ENCODE measurements at places on chromosomes 4 and X.

DNA sequence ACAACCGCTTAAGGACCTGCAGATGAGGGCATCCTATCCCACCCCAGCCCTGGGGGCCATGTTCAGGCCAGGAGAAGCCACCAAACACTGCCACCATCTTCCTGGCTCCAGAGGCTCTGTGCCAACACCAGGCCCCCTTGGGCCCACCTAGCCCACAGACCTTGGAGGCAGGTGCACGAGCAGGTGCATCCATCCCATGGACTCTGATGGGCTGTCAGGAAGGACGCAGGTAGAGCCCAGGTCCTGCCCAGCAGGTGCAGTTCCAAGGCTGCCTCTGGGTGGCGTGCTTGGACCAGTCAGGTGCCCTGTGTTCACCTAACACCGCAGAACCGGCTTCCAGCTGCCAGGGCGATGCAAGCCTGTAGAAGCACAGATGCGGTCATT lies 22.8 kb upstream of the PDE6B start:
- DNase-seq = peak; percentile 60

- no peak for DNase-seq
Measured at GRCh38 chrX:120857240-120857639, 18.4 kb downstream of the CT47B1 start.

GRCh38 chrX:57134702-57135101 lies 2.5 kb downstream of the SPIN2A start:
- no peak for DNase-seq

- no peak for DNase-seq
Measured at GRCh38 chr4:17398035-17398434, 113.9 kb downstream of the QDPR start.

- DNase-seq = no peak
Measured at GRCh38 chr4:23750125-23750524, 139.7 kb downstream of the PPARGC1A start.

DNA sequence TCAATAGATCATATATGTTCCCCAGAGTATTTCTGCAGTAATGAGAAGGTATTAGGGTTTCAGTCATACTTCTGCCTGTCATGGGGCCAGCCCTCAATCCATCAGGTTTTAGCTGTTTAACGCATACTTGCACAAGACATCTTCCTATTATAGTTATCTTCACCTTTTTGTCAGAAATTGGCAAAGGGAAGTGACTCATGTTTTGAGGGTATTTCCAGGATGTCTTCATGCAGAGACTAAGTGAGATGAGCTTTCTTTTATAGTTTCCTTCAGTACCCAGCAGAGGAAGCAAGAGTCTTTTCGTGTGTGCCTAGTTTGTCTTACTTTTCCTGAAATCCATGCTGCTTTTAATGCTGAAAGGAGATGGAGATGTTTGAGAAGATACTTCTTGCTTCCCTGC lies 9.5 kb downstream of the CSTF2 start:
- no peak for DNase-seq

DNA sequence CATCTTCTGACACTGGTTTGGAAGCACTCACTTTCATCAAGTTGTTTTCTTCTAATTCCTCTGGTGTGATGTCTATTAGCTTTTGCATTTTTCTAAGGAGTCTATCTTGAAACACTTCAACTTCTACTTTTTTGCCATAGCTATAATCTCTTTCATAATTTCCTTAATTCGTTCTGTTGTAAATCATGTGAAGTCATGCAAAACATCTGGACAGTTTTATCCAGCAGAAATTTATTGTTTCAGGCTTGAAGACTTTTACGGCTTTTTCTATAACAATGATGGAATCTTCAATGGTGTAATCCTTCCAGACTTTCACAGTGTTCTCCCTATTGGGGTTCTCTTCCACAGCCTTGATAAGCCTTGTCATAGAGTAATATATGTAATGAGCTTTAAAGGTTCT lies 74.9 kb upstream of the PABPC4L start:
- DNase-seq = no peak

GRCh38 chr4:17072483-17072882 lies 174.0 kb upstream of the LDB2 start:
- no peak for DNase-seq

- no peak for DNase-seq
Measured at GRCh38 chr4:105587841-105588240, 35.4 kb downstream of the ARHGEF38 start.

DNA sequence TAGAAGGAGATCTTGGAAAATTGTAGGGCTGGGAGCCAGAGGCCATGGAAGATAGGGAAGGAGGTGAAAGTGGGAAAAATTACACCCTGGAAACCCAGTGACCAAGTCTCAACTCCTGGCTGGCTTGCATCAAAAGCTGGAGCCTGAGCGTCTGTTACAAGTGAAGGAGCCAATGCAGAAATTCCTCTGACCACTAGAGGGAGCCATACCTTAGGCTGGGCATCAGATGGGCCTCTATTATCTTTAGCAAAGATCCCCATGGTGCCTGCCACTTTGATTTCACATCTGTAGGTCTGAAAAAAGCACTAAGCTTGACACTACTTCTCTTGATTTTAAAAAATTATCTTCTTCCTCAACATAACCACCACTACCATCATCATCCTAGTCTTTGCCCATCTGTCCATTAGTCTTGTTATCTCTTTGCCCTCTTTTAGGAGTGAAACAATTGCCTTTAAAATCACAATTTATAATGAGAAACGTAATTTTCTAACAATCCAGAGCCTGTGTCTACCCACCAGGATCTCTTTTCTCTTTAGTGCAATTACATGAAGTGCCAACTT lies 62.9 kb downstream of the ANAPC4 start:
- DNase-seq = peak; percentile 21

GRCh38 chrX:24506082-24506481 lies 41.0 kb downstream of the PDK3 start:
- no peak for DNase-seq

DNA sequence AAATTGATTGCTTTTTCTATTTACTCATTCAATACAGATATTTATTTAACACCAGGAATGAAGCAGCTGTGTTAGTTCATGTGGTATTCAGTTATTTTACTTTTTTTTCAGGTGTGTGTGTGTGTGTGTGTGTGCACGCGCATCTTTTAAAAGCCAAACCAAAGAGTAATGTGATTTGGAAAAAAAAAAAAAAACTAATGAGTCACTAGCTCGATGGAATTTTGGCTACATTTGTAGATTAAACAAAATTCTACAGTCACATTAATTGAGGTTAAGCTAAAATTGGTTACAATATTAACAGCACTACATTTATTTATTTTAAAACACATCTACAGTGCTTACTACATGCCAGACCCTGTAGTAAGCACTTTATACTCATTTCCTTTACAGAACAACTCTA lies 66.8 kb downstream of the HHIP start:
- no peak for DNase-seq

GRCh38 chr4:182206916-182207315 lies 36.3 kb upstream of the TENM3 start:
- DNase-seq = no peak

DNA sequence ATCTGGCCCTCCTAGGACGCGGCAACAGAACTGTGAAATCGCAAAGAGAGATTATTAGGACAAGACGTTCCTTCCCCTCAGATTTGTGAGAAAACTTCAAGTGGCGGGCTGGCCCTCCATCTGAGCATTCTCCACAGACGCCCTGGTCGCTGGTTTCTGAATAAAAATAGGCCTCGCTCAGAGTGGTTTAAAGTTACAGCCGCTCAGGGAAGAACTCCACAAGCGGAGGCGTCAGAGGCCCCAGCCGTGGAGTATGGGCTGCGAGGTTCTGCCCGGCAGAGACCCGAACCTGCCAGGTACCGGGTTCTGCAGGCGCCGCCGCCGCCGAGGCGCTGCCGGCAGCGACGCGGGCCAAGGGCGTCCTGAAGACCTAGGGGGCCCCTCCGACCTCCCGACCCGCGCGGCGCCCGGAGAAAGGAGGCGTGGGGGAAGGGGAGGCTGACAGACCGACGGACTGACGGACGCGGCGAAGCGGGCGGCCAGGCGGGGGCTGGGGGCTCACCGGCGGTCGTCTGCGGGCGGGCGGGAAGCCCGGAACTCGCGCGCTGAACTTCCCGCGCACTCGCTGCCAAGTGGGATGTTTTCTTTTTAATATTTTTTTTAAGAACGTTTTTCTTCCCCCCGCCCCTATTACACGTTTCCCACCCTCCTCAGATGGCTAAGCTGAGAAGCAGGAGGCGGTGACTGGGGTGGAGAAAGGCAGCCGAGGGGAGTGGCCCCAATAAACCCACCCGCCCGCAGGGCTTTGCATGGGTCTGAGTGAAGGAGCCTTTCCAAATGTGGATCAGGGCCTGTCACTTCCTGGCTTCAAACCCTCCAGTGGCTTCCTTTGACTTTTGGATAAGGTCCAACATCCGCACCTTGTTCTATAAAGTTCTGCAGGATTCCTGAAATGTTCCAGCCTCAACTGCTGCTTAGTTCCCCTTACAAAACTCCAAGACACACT lies at the start of gene PABPC4L:
Gene PABPC4L, minus strand, starts transcription at position 574 of the 946 bp plus-strand sequence. CDS start 770 bp downstream, outside the sequence.
- no peak for DNase-seq

DNA sequence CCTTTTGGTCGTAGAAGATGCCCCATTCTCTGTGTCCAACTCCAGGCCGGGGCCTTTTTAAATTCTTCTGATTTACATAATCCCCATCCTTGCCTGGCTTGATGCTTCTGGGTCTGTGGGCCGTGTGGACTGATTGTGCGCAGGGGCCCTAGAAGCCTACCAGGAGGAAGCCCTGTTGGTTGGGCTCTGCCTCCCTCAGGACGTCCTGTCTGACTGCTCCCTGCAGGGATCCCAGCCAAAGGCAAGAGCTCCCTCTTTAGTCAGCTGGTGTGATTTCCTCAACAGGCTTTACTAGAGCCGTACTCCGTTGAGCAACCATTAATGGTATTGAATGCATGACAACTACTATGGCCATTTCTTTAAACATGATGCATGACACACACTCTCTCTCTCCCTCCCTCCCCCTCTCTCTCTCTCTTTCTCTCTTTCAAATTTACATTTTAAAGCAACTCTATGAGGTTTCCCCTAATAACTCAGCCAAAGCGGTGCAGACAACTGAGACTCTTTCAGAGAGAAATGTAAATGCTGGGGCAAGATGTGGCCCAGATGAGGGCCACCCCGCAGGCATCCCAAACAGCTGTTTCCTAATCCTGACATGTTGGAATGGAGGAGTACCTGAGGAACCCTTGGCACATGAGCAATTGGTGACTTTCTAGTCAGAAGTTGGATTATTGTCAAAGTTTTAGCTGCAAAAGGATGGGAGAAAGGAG lies 117.3 kb downstream of the DRD5 start:
- no peak for DNase-seq

DNA sequence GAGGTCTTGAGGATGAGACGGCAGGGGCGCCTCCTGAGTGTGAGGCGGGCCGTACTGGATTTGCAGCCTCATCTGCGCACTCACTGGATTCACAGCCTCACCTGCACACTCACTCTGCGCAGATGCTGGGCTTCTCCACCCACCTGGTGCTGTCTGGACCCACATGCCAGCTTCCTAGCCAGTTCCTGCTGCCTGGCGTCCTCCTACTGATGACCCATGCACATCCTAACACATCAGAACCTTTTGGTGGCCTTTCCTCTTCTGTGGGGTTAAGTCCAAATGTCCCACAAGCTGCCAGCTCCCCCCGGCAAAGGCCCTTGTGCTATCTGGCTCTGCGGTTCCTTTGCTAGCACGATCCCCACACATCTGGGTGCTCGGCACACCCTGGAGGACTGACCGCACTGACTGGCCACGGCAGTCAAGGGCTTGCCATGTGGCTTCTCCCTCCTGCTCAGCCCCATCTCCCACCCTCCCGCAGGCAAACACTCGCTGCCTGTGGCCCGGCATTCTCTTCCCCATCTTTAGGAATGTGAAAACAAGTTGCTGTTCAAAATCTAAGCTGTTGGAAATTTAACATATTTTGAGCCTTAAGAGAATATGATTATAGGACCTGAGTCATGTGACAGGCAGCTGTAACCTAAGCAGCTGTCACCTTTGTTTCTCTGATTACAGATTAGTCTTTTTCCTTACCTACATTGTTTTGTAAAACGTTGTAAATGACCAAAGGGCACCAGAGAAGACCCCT lies 39.4 kb upstream of the AFAP1 start:
- no peak for DNase-seq
